ENCODE measurements at places on chromosomes 5 and 9.

- no peak for DNase-seq
Observed at GRCh38 chr9:129655696-129656095, 9.8 kb upstream of the PRRX2 start.

DNA sequence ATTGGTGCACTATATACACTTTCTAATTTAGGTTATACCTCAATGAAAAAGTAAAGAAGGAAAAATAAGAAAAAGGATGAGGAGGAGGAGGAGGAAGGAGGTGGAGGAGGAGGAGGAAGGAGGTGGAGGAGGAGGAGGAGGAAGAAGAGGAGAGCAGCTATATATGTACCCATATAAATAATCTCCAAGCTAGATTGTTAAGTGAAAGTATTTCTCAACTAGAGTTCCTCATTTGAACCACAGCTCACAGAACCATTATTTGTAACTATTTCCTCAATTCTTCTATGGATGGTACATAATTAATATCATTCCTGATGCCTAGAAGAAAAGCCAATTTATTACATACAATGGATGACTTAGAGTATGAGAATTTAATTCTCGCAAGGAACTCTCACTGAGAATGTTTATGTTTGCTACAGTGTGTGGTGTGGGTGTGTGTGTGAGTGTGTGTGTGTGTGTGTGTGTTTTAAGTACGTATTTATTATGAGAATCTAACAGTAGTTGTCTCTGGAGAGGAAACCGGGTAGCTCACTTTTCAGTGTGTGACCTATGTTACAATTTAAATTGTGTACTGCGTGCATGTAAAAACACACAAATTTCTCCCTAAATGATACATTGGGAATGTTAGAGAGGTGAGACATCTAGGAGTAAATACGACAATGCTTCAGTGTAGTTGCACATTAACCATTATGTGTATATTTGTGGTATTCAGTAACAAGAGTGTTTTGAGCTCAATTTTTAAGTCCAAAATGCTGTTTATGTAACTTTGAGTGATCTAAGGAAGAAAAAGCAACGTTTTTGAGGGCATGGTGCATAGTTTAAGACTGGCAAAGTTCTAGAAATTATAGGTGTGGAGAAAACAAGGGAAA, 20.2 kb upstream of the NREP start:
- DNase-seq, result no peak

- DNase-seq, result no peak
Observed at GRCh38 chr9:2116073-2116472, 100.9 kb downstream of the SMARCA2 start.

DNA sequence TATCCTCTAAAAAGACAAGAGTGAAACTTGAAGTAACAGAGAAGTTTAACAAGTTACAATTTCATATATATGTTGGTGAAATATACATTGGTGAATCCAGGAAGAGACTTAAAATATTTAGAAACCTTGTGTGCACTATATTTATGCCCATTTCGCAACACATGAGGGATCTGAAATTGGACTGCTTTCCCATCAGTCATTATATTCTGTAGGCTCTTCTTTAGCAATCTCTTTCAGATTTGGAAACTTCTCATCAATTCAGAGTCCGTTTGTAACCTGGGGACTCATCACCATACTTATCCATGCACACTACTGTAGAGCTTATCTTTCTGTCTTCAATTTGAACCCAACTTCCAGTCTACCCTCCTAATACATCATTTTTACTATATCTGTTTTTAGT, 2.1 kb downstream of the ITGA1 start:
- DNase-seq, result no peak

DNA sequence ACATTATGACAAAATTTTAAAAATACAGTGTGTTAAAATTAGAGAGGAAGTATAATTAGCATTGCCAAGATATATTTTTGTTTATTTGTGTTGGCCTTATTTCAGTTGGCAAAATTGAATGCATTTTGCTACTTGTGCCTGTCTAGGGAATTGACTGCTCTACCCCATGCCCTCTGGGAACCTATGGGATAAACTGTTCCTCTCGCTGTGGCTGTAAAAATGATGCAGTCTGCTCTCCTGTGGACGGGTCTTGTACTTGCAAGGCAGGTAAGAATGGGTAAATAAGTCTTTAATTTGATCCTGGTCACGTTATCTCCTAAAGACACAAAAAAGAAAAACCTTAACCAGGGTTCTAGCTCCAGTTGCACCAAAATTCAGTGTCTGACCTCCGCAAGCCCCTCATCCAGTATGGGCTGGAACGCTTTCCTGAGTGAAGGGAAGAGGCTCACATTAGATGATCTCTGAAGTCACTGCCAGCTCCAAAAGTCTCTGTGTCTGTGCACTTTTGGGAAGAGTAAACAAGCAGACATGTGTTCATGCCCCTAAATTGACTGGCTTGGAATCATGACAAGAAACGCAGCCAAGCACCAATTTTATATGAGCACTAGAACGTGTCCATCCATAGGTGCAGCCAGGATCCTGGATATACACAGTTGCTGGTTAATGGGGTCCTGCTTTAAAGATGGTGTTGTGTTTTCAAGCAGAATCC, 98.3 kb upstream of the PRRC1 start:
- DNase-seq, result peak; percentile 45

DNA sequence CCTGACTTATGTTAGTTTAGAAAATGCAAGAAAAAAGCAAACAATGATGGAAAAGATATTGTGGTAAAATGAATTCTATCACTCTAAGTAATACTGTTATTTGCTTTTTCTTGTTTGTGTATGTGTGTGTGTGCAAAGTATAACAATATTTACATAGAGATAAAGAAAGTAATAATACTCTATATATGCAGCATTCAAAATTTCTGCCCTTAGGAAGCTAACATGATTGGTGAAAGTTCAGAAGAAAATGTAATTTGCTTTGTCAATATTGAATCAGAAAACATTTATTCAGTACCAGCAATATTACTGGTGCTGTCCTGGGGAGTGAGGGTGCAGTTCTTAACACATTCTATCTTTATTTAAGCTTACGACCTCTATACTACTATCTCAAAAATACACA, 12.9 kb upstream of the PRDM9 start:
- no peak for DNase-seq

DNA sequence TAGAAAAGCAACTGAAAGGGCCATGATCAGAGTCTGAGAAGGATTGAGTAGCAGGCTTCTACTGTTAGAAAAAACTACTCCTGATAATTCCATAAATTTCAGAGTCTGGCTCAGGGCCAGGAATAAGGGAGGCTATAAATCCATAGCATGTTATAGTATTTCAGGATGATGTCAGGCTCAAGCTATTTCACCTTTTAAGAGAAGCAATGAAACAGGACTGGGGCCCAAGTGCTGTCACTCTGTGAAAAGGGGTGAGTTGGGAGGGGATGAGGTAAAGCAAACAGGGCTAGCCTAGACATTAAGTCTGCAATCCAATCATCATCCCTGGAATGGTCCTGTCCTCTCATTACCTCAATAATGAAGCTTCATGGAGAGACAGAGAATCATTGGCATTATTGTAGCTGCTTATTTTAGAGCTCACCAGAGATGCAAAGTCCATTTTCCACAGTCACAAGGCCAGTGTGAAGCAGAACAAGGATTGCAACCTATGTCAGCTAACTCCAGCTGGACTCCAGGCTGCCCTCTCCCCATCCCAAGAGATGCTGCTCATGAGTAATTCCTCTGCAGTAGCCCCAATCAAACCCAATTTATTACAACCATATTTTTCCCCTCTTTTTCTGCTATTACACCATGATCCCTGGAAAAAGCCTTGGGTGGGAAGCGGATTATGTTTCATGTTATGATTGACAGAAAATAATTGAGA, 56.0 kb downstream of the PAPPA start:
- DNase-seq, result no peak

GRCh38 chr9:127528422-127529251, 77.3 kb downstream of the LRSAM1 start:
- no peak for DNase-seq

GRCh38 chr5:59937633-59938032, 44.1 kb upstream of the PDE4D start:
- no peak for DNase-seq

DNA sequence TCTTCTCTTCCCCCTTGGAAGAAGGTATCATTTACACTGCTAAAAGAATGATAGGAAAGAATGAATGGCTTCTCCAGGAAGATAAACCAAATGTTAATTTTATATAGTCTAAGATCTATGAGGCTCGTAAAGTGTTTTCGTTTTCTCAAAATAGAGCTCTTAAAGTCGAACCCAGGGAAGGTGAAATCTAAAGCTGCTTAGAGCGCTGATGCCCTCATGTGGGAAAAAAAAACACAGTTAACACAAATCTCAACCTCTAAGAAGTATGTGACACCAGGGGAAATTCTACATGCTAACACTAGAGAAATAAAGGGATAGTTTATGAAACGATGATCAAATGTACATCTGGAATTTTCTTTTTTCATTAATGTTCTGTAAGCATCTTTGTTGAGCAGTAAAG, 257.9 kb downstream of the RASEF start:
- no peak for DNase-seq

DNA sequence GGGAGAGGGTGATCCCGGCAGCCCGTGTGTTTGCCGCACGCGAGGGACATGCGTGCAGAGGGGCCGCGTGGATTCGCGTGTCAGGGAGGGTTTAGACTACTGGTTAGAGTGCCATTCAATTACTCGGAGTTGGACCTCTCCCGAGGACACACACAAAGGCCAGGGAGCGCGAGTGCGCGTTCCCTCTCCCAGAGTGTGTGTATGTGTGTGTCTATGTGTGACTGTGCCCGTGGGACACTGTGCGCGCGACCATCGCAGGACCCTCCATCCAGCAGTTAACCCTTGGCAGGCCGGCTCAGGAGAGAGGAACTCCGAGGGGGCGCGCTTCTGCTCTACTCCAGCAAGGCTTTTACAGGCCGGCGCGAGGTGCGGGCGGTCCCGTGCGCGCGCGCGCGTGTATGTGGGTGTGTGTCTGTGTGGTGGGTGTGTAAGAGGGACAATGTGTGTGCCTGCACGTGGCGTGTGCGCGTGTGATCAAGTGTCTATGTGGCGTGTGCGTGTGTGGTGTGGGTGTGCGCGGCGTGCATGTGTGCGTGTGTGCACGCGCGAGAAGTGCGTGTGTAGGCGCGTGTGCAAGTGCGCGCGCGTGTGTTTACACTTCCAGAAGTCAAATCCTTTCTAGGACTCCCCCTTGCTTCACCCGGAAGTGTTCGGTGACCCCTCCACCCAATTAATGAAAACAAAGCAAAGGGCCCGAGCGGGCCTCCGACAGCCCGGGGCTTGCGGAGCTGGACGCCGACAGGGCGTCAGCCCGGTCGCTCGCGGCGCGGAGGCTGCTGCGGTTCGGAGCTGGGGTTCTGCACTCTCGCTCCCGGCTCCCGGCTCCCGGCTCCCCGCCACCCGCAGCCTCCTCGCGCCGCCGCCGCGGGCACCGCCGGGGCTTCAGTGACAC, 75.3 kb upstream of the TBCA start:
- DNase-seq, result no peak

DNA sequence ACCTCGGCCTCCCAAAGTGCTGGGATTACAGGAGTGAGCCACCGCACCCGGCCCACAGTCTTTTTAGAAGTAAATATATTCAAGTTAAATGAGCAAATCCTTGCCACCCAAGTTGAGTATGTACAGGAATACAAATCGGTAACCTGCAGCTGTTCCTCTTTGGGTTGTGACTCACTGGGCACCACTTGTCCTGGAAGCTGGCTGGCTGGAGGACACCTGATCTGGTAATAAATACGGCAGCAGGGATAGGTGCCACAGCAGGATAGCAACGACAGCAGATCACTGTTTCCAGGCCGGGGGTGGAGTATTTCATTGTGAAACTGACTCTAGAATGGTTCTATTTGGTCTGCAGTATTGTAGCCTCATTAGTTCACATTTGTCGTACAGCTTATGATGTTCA, 35.7 kb upstream of the SLC36A2 start:
- no peak for DNase-seq

GRCh38 chr9:15430920-15431844, 8.5 kb downstream of the SNAPC3 start:
- peak; percentile 28 for DNase-seq

GRCh38 chr5:142735323-142736246, 34.6 kb upstream of the ARHGAP26 start:
- DNase-seq, result no peak

- no peak for DNase-seq
Observed at GRCh38 chr5:170334626-170335025, 37.0 kb upstream of the LCP2 start.

DNA sequence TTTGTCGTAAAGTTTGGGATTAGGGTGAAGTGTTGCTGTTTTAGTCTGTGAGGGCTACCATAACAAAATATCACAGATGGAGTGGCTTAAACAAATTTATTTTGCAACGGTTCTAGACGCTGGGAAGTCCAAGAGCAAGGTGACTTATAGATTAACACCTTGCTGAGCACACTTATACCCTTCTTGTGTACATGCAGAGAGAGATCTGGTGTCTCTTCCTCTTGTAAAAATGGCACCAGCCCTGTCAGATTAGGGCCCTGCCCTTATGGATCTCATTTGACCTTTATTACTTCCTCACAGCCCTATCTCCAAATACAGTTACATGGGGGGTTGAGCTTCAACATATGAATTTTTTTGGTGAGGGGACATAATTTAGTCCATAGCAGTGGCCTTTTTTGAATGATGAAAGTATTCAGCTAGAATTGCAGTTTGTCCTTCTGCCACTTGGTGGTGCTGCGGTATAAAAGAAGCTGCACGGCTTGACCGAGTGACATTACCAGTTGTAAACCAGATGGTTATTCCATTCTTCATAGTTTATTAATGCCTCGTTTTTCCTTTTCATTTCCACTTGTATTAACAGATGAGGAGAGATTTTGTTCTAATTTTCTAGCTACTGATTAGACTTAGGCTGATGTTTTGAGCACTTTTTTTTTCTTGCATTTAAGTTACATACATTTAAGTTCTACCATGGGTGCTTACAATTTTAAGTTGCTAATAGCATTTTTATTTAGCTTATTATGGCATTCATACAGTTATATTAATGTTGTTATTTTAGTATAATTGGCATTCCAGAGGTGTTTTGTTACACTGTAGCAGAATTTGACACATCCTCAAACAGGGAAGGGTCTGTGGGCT, 19.4 kb downstream of the DCP2 start:
- DNase-seq, result peak; percentile 17

- DNase-seq, result no peak
Observed at GRCh38 chr5:19767987-19768386, 220.0 kb downstream of the CDH18 start.

DNA sequence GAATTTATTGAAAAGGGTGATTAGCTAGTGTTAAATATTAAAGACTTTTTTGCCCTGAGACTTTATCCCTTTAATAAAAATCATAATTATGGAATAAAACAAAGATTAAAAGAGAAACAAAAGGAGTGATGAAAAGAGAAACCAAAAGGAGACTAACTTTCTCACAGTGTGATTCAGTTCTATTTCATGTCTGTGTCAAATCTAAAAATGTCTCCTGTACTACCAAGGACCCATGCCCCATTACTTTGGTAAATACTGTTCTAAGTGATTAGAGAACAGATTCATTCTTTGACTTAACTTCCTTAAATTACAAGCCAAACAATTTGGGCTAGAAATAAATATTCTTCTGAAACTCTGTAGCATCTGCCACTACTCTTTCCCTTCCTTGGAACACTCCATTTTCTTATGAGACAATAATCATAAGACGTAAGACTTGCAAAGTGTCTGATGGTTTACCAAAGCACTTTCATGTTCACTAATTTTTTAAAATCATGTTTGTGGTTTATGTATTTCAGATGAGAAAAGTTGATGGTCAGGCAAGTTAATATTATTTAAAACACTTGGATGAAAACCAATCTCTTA, 319.0 kb downstream of the EBF1 start:
- DNase-seq, result no peak

Measured in NCI-H1105 (cell line).